Gastroesophageal sphincter (tissue), 4 donors: ENCODE measurements at places on chromosomes 11 and 22.

DNA sequence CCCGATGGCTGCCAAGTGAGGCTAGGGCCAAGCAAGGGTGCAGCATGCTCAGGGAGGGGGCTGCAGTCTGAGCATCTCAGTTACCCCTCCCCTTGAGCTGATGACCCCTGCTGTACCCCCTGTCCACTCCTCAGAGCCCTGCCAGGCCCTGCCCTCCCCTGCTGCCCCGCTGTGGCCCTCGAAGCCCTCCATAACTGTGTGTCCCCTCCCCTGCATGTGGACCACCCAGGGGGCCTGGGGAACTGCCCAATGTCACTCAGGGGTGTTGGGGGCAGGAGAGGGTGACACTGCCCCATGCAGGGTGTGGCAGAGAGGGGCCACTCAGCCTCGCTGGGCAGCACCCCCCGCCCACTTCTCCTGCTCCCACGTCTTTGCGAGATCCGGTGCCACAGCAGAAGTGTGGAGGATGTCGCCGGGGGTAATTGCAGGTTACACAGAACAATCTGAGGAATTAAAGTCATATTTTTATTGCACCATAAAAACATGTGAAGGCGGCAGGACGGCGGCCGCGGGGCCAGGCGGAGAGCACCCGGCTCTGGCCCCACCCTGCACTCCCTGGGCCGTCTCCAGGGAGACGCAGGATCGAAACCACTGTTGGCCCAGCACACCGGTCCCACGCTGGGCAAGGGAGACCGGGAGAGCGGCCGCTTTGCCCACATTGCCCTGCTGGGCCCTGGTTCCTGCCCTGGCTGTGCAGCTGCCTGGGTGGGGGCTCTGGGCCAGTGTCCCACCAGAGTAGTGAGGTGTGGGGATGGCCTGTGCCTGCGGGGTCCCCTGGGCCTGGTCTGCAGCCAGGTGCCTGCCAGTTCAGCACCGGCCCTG lies 18.7 kb upstream of the GNB1L start:
- peaks cover 39% of the 10 kb centered on the region for H3K36me3 ChIP-seq
- no peaks in the 10 kb centered on the region for H3K4me1 ChIP-seq
- ATAC-seq: no peak

- H3K27ac ChIP-seq: no peak overlapping the region
- H3K36me3 ChIP-seq: no peaks in the 10 kb centered on the region
- no peak overlapping the region for H3K4me3 ChIP-seq
- peaks cover 86% of the 10 kb centered on the region for H3K27me3 ChIP-seq
- peaks cover 5% of the 10 kb centered on the region for H3K4me1 ChIP-seq
Observed at GRCh38 chr11:61569701-61570100, 11.2 kb downstream of the SYT7 start.

GRCh38 chr22:44839061-44839460 lies 86.7 kb downstream of the ARHGAP8 start:
- ATAC-seq: no peak
- H3K4me3 ChIP-seq: no peak overlapping the region
- H3K36me3 ChIP-seq: no peaks in the 10 kb centered on the region
- peaks cover 54% of the 10 kb centered on the region for H3K27me3 ChIP-seq
- no peak overlapping the region for H3K27ac ChIP-seq

GRCh38 chr22:30335236-30335635 lies 8.5 kb upstream of the TBC1D10A start:
- H3K27me3 ChIP-seq: no peaks in the 10 kb centered on the region
- no peaks in the 10 kb centered on the region for H3K4me1 ChIP-seq
- no peak overlapping the region for H3K4me3 ChIP-seq
- H3K27ac ChIP-seq: no peak overlapping the region

DNA sequence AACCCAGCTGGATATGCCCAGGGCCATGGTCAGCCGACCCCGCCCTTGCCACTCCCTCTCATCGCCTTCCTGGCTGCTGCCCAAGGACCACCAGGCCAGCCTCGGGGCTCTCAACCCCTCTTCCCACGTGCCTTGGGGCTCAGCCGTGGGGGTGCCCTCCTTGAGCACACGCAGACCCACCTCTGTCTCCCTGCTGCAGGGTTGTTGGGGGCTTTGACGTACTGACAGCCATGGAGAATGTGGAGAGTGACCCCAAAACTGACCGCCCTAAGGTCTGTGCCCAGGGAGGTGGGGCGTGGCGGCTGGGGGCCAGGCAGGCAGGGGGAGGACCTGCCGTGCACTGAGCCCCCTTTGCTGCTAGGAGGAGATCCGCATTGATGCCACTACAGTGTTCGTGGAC lies 28.6 kb downstream of the PPIL2 start:
- ATAC-seq: no peak
- peaks cover 80% of the 10 kb centered on the region for H3K36me3 ChIP-seq
- peaks cover 41% of the 10 kb centered on the region for H3K4me1 ChIP-seq
- H3K27ac ChIP-seq: no peak overlapping the region
- no peak overlapping the region for H3K4me3 ChIP-seq
- H3K27me3 ChIP-seq: no peaks in the 10 kb centered on the region

DNA sequence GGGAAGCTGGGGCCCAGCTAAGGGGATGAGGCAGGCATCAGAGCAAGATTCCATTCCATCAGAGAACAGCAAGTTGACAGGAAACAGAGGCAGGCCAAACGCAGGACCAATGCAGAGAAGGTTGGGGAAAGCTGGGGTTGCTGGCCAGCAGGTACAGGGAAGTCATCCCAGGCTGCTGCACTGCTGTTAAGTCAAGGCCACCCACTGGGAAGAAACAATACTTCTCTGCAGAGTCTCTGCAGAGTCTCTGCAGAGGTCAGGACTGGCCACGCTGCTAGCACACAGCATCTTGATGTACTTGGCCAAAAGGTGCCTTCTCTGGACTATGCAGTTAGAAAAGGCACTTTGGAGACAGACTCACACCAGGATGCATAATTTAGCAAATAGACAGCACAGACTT lies 68.5 kb upstream of the CSNK2A3 start:
- no peaks in the 10 kb centered on the region for H3K27me3 ChIP-seq
- peaks cover under 1% of the 10 kb centered on the region for H3K4me1 ChIP-seq
- no peak overlapping the region for H3K27ac ChIP-seq
- no peak for ATAC-seq

DNA sequence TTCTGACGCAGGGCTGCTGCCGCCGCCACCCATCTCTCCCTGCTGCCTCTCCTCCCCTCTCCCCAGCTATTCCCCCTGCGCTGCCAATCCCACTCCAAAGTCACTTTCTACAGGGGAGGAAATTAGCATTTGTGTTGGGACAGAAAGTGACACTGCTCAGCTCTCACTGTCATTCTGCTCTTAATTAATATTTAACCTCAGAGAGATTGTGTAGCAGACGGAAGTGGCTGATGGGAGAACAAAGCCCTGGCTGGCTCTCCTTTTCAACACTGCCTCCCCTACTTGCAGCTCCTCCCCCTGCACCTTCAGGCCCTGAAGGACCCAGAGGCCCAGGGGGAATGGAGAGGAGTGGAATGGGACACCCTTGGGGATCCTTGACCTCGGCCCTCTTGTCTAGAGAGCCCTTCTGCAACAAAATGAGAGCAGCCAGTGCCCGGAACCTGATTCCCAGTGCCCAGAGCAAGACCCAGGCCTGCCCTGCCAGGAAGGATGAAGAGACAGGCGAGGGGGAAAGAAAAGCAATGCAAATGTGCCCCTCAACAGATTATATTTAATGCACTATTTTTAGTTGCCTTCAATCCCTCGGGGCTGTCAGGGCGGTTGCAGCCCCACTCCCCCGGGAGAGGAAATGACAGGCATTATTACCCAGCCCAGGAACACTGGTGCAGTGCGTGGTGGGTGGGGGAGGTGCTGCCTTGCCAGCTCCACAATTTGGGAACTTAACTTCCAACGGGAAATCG lies 14.6 kb upstream of the NRGN start:
- ATAC-seq: no peak
- peaks cover 8% of the 10 kb centered on the region for H3K4me1 ChIP-seq
- H3K27me3 ChIP-seq: peaks cover 77% of the 10 kb centered on the region

DNA sequence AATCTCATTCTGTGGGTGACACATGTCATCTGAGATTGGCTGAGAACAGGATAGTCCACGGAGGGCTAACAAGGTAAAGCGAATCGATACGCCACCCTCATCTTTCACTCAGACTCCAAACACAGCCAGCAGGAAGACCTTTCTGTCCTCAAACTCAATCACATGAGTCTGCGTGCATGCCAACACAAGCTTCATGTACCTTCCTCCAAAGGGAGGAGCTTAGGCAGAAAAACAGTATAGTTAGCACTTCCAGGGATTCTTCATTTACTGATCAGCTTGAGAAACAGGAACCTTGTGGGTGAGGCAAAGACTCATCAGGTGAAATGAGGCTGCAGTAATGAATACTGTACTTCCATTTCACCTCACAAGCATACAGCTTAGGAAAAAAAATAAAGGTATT lies 767.1 kb upstream of the API5 start:
- H3K4me1 ChIP-seq: no peaks in the 10 kb centered on the region
- no peak for ATAC-seq
- H3K27ac ChIP-seq: no peak overlapping the region
- no peaks in the 10 kb centered on the region for H3K27me3 ChIP-seq
- no peaks in the 10 kb centered on the region for H3K36me3 ChIP-seq

GRCh38 chr22:31441652-31442051 lies 42.2 kb downstream of the DRG1 start:
- H3K27me3 ChIP-seq: no peaks in the 10 kb centered on the region
- ATAC-seq: no peak
- H3K4me1 ChIP-seq: peaks cover 3% of the 10 kb centered on the region
- no peak overlapping the region for H3K27ac ChIP-seq
- no peak overlapping the region for H3K4me3 ChIP-seq

GRCh38 chr11:15229069-15229468 lies 114.3 kb downstream of the INSC start:
- no peak for ATAC-seq
- H3K36me3 ChIP-seq: no peaks in the 10 kb centered on the region
- H3K27ac ChIP-seq: no peak overlapping the region
- H3K4me3 ChIP-seq: no peak overlapping the region
- H3K4me1 ChIP-seq: no peaks in the 10 kb centered on the region

GRCh38 chr22:44458044-44459020 lies 39.7 kb downstream of the RTL6 start:
- ATAC-seq: no peak
- H3K27me3 ChIP-seq: no peaks in the 10 kb centered on the region
- no peaks in the 10 kb centered on the region for H3K4me1 ChIP-seq
- no peak overlapping the region for H3K27ac ChIP-seq

DNA sequence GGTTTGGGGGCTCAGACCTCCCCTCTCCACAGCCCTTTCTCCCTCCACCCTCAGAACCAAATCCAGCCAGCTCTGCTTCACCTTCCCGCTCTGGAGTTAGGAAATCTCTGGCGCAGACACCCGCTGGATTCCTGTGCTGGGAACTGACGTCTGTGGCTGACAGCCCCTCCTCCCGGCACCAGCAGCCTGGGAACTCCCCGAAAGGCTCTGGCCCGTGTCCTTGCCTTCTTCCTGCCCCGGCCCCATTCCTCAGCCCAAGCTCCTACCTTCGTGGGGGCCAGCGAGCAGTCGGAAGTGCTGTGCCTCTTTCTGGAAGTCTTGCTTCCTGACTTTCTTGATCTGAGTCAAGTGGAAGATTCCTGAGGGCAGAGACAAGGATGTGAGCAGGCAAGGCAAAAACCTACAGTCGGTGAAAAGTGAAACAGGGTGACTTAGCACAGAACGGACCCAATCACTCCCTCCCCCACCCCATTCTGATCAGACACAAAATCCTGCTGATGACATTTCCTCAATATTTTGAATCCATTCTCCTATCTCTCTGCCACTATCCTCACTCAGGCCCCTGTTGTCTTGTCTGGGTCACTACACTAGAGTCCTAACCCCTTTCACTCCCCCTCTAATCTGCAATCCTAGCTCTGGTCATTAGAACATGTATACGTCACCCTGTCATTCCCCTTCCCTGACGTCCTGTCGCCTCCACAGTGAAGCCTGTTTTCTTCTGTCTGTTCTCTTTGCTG lies 34.1 kb downstream of the CHRDL2 start:
- H3K27ac ChIP-seq: peak overlapping the region; percentile 77
- H3K27me3 ChIP-seq: no peaks in the 10 kb centered on the region
- peaks cover 9% of the 10 kb centered on the region for H3K4me1 ChIP-seq
- ATAC-seq: peak; percentile 97
- H3K4me3 ChIP-seq: peak overlapping the region; percentile 18

GRCh38 chr22:37636186-37636948 lies 3.1 kb upstream of the SH3BP1 start:
- H3K4me1 ChIP-seq: no peaks in the 10 kb centered on the region
- ATAC-seq: no peak

DNA sequence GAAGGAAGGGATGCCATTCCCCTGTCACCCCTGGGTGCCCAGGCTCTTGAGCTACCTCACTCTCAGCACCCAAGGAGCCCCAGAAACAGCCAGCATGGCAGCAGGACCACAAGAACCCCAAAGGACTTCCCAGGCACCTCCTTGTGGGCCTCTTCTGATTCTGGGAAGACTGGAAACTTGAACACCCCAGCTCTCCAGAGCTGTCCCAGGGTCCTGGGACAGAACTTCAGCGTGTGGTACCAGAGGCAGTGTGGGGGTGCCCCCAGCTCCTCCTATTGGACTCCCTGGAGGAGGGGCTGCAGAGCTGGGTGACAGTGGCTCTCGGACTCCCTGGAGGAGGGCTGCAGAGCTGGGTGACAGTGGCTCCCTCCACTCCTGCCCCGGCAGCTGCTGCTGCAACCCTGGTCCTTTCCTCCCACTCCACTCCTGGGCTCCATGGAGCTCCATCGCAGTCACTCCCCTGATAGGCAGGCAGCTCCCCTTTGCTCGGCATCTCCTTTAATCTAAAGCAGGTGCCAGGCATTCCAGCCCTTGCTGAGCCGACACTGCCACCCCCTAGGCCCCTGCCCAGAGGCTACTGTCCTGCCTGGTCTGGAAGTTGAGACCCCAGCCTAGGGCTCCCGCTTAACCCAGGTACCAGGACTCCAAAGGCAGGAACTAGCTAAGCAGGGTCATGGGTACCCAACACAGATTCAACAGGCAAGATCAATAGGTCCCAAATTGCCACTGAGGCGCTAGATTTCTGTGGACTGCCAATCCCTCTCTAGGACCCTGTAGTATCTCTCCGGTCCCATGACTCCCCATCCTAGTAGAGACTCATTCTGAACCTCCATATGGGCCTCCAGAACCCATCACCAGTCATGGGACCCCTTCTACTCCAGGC lies 2.7 kb downstream of the BCL9L start:
- H3K27me3 ChIP-seq: no peaks in the 10 kb centered on the region
- H3K4me1 ChIP-seq: peaks cover 52% of the 10 kb centered on the region
- H3K4me3 ChIP-seq: peak overlapping the region; percentile 88
- H3K27ac ChIP-seq: peak overlapping the region; percentile 97
- no peak for ATAC-seq
